ENCODE measurements at places on chromosomes 7 and 10.
A peak's percentile ranks its signal among the peaks of the same experiment; 100 is the strongest.

- DNase-seq, result no peak
Measured at GRCh38 chr10:26310361-26310760, 93.8 kb downstream of the GAD2 start.

DNA sequence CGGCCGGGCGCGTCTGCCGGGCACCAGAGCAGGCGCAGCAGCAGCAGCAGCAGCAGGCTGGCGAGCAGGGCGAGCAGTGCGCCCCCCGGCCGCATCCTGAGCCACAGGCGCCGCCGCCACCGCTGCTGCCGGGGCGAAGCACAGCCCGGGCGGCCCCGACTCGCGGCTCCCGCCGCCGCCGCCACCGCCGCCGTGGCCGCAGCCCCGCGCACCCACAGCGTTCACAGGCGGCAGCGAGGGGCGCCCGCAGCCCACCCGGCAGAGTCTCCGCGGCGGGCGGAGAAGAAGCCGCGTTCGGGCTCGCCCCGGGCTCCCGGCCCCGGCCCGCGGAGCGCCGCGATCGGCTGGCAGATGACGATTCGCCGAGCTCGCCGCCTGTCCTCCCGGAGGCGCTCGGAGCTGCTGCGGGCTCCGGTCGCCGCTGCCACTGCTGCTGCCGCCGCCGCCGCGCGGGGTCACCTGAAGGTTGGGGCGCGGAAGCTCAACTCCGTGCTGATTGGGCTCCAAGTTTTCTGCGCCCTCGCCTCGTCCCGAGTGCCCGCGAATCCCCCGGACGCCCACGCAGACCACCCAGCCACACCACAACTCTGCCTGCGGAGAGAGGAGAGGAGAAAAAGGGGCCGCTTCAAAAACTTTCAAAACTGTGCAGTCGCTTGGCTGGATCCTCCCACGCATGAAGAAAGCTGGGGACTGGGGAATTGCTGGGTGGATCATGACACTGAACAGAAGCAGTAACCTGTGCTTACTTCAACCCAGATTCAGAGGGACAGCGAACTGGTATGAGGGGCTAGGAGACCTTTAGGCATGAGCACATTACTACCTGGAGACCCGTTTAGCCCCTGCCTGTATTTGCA is at the start of gene ST8SIA6:
TSS of gene ST8SIA6 (minus strand) at position 435 of the 854 bp plus-strand sequence. CDS start at position 95, 340 bp downstream.
- peak; percentile 38 for DNase-seq

GRCh38 chr7:25179771-25180591 is 48.3 kb downstream of the NPVF start:
- DNase-seq, result peak; percentile 95

DNA sequence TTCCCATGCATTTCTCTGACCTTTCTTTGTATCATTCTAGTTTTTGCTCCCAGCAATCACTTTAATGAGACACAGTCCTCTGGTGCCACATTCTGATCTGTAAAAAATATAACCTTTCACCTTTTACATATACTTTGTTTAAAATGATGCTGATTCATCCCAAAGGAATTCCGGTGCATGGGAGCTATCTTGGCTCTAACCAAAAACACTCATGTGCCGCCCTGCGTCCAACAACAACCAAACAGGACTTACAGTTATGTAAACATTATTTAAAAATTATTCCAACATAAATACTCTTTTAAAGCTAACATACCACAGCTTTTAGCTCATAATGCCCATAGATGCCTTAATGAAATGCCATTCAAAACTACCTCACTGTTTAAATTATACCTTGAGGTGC is 7.7 kb upstream of the OPALIN start:
- no peak for DNase-seq

GRCh38 chr7:96187735-96188134 is 134.2 kb downstream of the SLC25A13 start:
- no peak for DNase-seq

GRCh38 chr10:73881221-73881919 is 7.0 kb upstream of the CAMK2G start:
- DNase-seq, result no peak

DNA sequence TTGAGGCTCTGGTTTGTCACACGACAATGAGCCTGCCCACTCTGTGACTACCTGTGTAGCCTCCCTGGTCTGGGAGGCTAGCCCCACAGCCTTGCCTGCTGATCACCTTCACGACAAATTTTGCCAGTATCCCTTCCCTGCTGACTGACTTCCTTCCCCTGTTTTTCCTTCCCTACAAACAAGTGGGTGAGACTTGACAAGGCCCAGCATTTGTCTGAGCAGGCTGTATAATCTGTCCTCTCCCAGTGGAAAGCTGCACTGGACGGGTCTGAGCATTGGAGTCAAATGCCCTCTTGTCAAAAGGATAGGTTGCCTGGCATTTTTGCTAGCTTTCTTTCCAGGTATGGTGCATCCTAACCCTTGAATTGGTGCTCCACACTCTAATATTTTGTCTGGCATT is 1088.4 kb downstream of the KCNMA1 start:
- DNase-seq, result no peak

GRCh38 chr7:143422033-143422432 is 13.4 kb upstream of the EPHA1 start:
- DNase-seq, result no peak

GRCh38 chr10:27710014-27710413 is 35.6 kb downstream of the MKX start:
- no peak for DNase-seq

GRCh38 chr10:110616493-110617033 is 27.6 kb upstream of the RBM20 start:
- DNase-seq, result no peak

DNA sequence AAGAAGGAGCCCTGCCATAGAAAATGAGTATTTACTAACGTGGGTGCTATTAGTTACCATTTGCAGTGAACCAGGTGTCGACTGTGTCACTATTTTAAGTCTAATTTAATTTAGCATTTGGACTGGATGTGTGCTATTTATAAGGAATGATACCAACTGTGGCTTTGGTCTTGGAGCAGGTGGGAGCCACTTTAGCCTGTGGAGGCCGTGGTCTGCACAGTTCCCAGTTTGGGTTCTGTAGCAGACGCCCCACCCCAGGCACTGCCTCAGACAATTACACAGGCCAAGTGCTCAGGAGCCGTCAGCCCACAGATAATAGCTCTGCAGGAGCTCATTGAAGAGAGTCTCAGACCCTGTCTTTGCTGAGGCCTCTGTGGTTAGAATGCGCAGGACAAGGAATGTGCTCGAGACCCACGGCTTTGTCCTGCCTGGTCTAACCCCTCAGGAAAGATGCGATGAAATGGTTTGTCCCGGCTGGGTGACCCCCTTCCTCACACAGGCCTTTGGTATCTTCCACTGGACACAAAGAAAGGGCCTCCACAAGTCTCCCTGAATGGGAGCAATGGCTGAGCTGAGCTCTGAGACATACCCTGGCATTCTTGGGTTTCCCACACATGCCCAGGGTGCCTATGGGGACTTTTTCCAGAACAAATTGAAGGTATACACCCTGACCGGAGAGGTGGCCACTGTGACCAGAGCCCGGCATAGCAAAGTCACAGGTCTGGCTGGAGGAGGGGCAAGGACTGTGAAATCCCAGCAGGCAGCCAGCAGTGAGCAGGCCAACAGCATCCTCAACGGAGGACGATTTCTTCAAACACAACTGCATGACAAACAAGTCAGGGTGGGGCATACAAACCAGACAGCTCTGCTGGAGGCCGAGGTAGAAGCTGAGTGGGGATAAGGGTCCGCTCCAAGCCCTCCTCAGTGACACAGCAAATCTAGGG is 251.2 kb downstream of the ARHGAP12 start:
- DNase-seq, result no peak

GRCh38 chr10:123687758-123688157 is 21.6 kb downstream of the GPR26 start:
- DNase-seq, result no peak

- DNase-seq, result no peak
Measured at GRCh38 chr10:58896229-58896628, 280.2 kb upstream of the PHYHIPL start.

- DNase-seq, result no peak
Measured at GRCh38 chr7:35968140-35968940, 167.5 kb downstream of the SEPTIN7 start.

DNA sequence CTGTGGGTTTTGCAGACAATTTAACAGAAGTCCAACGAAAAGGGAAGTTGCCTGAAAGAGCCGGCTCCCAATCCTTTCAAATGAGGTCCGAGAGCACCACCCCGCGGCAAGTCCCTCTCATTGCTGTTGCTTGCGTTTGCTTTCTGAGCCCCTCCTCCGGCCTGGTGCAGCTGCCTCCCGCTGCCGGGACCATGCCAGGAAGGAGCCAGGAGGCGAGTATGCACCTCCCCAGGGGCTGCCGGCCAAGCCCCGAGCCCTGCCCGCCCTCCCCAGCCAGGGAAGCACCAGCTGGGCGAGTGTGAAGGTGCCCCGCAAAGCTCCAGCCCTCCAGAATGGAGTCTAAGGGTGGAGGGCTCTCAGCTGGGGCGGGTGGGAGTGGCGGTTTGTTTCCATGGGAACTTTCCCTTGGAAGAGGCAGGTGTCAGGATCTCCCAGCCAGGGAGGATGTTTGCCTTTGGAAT is 25.8 kb upstream of the PPP2R2D start:
- DNase-seq, result peak; percentile 57

DNA sequence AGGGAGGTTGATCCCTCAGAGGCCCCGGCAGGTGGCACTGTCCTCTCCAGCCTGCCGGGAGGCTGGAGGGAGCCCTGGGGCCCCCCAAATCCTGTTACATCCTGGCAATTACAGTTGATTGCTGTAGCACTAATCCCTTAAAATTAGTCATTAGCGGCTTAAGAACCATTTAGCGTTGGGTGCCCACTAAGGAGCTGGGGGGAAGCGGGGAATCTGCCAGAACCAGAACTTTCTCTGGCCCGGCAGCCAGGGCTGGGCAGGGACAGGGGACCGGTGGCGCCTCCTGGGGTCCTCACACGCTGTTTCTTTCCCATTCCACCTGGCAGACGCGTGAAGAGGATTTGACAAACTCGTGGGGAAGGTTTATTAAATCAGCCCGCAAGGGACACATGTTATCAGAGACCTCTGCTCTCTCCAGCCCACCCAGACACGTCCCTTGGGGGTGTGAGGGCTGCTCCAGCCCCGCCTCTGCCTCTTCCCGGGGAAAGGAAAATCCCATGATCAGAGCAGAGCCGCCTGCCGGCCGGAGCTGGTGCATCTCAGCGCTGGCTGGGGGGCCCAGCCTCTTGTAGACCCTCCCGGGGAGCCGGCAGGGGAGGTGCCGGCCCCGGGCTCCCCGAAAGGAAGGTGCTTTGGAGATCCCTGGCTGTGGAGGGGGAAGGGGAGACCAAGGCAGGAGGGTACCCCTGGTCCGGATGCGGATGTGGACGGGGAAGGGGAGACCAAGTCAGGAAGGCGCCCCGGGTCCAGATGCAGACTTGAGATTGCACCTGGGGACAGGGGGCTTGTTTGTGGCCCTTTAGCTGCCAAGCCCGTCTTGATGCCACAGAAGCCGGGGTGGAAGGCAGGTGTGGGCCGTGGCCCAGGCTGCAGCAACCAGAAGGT is 142.7 kb downstream of the ELFN1 start:
- DNase-seq, result no peak

GRCh38 chr7:149257146-149257545 is 4.8 kb upstream of the ZNF783 start:
- no peak for DNase-seq

GRCh38 chr7:95675016-95675415 is 78.7 kb upstream of the PDK4 start:
- DNase-seq, result no peak

- DNase-seq, result no peak
Measured at GRCh38 chr10:125698481-125698998, 15.6 kb upstream of the TEX36 start.

DNA sequence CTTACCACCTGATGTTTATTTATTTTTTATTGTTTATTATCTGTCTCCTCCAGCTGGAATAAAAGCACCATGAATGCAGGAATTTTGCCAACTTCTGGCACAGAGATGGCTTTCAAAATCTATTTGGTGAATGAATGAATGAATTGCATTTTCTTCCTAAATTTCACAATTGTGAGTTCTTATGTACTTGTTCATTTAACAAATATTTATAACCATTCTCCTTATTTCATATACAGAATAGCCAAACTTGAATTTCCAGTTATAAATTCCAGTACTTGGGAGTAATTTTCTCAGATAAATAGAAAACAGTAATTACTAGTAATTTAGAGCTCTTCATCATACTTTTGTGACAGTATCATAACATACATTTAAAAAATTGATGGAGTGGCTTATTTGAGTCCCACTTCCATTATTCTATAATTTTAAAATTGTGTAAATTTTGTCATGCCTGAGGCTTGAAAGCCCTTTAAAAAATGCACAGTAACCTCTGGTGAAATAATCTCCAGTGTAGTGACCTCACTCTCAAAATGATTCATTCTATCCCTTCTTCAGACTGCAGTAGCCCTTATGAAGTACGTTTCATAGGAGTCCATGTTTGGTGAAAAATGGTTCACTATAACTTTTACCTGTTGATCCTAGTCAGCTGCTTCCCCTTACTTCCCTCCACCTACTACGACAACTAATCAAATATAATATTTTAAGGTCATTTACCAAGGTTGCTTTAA is 40.0 kb upstream of the SRI start:
- DNase-seq, result no peak

GRCh38 chr7:123096434-123096833 is 100.9 kb upstream of the TAS2R16 start:
- DNase-seq, result no peak

DNA sequence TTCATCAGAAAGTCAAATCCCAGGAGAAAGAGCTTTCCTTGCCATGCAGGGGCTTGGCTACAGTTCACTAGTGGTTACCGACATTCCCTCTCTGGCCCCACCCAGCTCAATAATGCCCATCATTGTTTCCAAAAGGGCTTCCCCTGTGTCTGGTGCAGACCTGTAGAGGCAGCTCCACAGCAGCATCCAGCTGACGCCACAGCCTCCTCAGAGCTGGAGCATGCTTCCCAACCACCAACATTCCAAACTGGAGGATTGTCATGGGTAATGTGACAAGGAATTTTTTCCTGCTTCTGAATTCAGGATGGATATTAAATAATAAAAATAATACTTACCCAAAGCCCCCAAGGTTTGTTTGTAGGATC is 77.4 kb downstream of the ZNF365 start:
- no peak for DNase-seq

GRCh38 chr7:114970308-114970707 is 48.4 kb downstream of the MDFIC start:
- DNase-seq, result no peak

DNA sequence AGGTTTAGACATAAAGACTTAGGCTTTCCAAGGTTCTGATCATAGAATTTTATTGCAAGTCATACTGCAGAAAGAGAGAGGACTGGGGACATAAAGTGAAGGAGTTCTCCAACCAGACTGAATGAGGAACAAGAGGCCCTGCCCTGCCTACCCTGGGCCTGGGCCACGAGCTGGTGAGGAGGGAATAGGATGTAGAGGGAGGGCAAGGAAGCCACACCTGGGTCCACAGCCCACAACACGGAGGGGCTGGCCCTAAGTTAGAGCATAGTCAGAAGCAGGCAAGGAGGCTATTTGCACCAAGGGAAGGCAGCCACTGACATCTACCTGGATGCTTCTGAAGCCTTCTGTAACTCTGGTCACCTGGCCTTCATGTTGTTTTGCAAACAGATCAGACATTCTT is 82.2 kb upstream of the CXCL12 start:
- DNase-seq, result no peak
